Panc1 (cell line): ENCODE measurements at places on chromosomes 4 and X. TPM values are rescaled to one million over a fixed set of nuclear protein-coding genes. Genes with fewer than 3 reads are reported as not detected.

The ESX1 gene
- 2.8 TPM for total RNA-seq

- no peak for DNase-seq
Observed at GRCh38 chr4:173380987-173381386, 10.2 kb downstream of the SAP30 start.

GRCh38 chrX:43892336-43892870 lies 10.2 kb upstream of the MAOB start:
- no peak for DNase-seq

GRCh38 chr4:87305562-87305961 lies 17.1 kb downstream of the HSD17B13 start:
- DNase-seq: no peak

GRCh38 chr4:38177035-38177546 lies 216.9 kb downstream of the PTTG2 start:
- no peak for DNase-seq

GRCh38 chrX:24480400-24480865 lies 15.3 kb downstream of the PDK3 start:
- no peak for DNase-seq

- DNase-seq: no peak
Observed at GRCh38 chr4:75881476-75881875, 20.8 kb downstream of the PPEF2 start.
